Fibroblast of pulmonary artery (primary cell): ENCODE measurements at places on chromosomes 11 and 22.
A peak's percentile ranks its signal among the peaks of the same experiment; 100 is the strongest.

GRCh38 chr11:33704240-33705002 lies 3.8 kb upstream of the C11orf91 start:
- DNase-seq, result no peak

- no peak for DNase-seq
Measured at GRCh38 chr11:100908746-100909145, 220.9 kb downstream of the PGR start.

DNA sequence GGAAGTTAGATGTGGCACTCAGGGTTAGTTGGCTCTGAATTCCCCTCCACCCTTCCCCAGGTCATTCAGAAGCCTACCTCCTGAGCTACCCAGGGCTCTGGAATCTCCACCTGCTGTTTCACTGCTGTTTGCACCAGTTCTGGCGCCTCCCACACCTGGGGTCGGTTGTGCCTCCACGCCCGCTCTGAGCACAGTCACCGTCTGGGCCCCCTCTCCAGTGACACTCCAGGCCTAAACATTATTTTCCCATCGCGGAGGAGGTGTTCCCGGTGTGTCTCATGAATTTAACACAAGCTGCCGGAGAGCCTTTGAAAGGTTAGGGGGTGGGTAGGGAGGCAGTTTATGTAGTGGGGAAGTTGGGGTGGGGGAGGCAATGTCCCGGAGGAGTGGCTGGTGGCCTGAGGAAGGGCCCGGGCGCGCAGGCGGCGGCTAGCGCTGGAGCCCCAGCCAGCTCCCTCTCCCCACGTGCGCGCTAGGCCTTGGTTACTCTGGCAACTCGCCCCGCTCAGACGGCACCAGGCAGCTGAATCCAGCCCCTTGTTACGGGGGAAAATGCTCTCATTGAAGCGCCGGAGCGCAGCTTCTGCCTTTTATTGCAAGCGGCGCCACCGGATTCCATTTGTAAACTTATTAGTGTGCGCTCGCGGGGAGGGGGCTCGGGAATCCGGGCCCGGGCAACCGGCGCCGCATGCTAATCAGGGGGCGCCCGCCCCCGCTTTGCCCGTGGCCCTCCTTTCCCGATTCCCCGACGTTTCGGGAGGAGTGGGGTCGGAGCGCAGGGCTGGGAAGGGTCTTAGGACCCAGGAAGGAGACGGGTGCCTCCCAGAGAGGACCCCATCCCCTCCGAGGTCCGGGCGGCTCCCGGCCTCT lies 52.4 kb downstream of the GRIK4 start:
- DNase-seq, result no peak

GRCh38 chr11:28011813-28012212 lies 96.1 kb downstream of the KIF18A start:
- DNase-seq, result no peak

GRCh38 chr11:85898456-85898855 lies 43.3 kb downstream of the CCDC83 start:
- DNase-seq, result no peak

DNA sequence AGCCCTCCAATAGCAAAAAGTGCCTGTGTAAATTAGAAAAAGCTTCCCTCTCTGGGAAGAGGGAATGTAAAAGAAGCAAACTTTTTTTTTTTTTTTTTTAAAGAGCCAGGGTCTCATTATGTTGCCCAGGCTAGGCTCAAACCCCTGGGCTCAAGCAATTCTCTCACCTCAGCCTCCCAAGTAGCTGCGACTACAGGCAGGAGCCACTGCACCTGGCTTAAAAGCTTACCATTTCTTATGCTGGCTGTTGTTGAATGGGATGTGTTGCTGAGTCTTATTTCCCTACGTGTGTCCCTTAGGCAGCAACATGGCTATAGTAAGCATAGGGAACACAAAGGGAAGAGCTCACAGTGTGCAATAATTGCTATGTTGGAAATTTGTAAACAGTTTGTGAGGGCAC lies 225.5 kb upstream of the CCDC90B start:
- DNase-seq, result no peak

- DNase-seq, result peak; percentile 85
Measured at GRCh38 chr11:73334384-73335203, 26.5 kb downstream of the ARHGEF17 start.

GRCh38 chr22:43256976-43257545 lies 70.1 kb upstream of the TTLL12 start:
- no peak for DNase-seq

GRCh38 chr11:67120456-67120855 lies 1.4 kb downstream of the KDM2A start:
- no peak for DNase-seq

DNA sequence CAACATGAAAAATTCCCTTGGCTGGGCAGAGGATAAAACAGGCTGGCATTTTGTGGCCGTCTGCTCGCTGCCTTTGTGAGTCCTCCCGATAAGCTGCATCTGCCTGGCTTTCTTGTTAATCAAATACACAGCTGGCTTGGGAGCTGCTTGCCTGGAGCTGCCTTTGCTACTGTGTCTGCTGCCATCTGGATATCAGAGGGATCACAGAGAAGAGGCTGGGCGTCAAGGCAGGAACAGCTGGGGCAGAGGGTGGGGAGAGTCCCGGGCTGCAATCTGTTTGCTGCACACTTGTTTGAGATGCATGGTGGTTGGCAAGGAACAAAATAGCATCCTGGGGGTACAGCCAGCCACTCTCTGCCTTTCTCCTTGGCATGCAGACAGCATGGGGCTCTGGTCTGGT lies 36.0 kb downstream of the COMMD9 start:
- DNase-seq, result no peak
